ENCODE measurements at places on chromosomes 6 and 20.

DNA sequence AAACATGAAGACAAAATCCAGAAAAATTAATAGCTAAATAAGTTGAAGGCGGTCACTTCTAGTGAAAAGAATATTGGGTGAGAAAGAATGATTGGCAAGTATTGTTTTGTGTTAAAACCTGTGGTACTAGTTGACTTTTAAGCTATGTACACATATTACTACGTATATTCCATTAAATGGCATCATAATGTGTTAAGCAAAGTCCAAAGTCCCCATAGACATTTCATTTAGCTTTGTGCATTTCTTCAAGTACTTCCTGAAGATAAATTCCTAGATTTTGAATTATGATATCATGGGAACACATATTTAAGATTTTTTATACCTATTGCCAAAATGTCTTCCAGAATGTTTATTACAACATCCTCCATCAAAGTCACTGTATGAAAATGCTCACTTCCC lies 272.7 kb upstream of the IRAK1BP1 start:
- H3K4me3 ChIP-seq, result no peak overlapping the region
- no peak overlapping the region for H3K27ac ChIP-seq
- no peak for DNase-seq
- H3K36me3 ChIP-seq, result no peaks in the 10 kb centered on the region

GRCh38 chr6:70396796-70397729 lies 16.2 kb upstream of the FAM135A start:
- no peak for DNase-seq
- no peaks in the 10 kb centered on the region for H3K4me1 ChIP-seq
- H3K36me3 ChIP-seq, result no peaks in the 10 kb centered on the region
- no peak overlapping the region for H3K27ac ChIP-seq
- no peak overlapping the region for H3K4me3 ChIP-seq
- H3K27me3 ChIP-seq, result no peaks in the 10 kb centered on the region

GRCh38 chr20:58909585-58909984 lies 57.1 kb downstream of the GNAS start:
- DNase-seq, result no peak
- H3K27me3 ChIP-seq, result no peaks in the 10 kb centered on the region
- H3K4me1 ChIP-seq, result peaks cover 12% of the 10 kb centered on the region
- peaks cover 42% of the 10 kb centered on the region for H3K36me3 ChIP-seq
- H3K27ac ChIP-seq, result no peak overlapping the region

GRCh38 chr6:37313723-37314486 lies 39.9 kb upstream of the RNF8 start:
- no peaks in the 10 kb centered on the region for H3K27me3 ChIP-seq
- no peaks in the 10 kb centered on the region for H3K4me1 ChIP-seq
- DNase-seq, result no peak
- no peak overlapping the region for H3K27ac ChIP-seq

- no peak for DNase-seq
- H3K36me3 ChIP-seq, result no peaks in the 10 kb centered on the region
- no peaks in the 10 kb centered on the region for H3K27me3 ChIP-seq
- H3K27ac ChIP-seq, result no peak overlapping the region
- no peaks in the 10 kb centered on the region for H3K4me1 ChIP-seq
Measured at GRCh38 chr6:11535801-11536230, 1.7 kb upstream of the TMEM170B start.

DNA sequence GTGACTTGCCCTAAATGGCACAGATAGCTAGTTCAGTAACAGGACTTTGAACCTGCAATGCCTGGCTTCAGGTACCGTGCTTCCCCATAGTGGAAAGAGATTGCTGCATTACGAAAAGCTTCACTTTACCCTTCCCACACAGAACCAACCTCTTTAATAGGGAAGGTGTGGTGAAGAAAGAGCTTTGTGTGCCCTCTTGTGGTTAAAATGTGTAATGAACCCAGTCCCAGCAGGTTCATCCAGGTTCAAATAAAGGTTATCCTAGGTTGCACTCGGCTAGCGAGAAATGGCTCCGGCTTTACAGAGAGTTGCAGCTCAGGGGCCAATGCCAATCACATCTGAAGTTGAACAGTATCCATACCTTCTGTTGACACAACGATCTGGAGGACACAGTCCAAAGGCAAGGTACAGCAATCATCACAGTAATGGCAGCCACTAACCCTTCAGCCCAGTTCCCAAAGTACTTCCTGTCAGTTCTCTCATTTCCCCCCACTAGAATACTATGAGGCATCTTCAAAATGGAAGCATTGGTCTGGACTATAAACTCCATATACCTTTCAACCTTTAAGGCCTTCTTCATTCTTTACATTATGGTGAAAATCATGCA lies 3.0 kb downstream of the DEFB115 start:
- H3K36me3 ChIP-seq, result no peaks in the 10 kb centered on the region
- no peaks in the 10 kb centered on the region for H3K4me1 ChIP-seq
- no peak overlapping the region for H3K4me3 ChIP-seq
- no peaks in the 10 kb centered on the region for H3K27me3 ChIP-seq
- H3K27ac ChIP-seq, result no peak overlapping the region

DNA sequence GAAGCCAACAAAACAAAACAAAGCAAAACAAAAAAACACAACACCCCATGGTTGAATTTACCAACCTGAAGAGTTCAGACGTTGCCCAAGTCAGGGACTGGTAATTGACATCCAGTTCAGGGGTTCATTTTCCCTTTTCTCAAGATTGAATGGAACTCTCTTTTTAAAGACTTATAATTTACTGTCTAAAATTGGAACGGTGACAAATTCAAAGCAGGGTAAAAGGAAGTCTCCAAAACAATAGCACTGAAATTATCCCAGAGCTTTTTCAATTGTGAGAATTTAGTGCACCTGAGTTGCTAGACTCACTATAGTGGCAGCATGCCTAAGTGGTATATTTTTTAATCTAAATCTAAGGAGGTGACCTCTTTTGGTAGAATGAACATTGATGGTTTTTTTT lies 90.9 kb upstream of the PREP start:
- no peak overlapping the region for H3K4me3 ChIP-seq
- no peaks in the 10 kb centered on the region for H3K36me3 ChIP-seq
- no peaks in the 10 kb centered on the region for H3K27me3 ChIP-seq
- H3K27ac ChIP-seq, result no peak overlapping the region
- no peaks in the 10 kb centered on the region for H3K4me1 ChIP-seq

DNA sequence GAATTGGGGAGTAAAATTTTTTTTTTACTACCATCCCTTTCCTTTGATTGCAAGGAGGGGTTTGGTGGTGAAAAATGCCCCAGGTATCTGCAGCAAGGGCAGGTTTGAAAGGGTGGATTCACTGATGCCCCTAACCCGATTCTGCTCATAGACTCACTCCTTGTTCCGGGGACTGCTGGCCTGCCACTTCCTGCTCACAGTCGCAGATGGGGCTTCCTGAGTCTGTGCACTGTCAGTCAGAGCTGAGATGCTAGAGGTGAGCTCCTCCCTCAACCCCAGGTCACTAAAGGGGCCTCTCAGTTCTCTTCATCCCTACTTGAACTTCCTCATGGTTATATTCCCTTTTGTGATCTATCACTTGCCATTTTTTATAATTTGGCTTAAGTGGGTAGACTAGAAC lies 357.9 kb downstream of the FARS2 start:
- H3K36me3 ChIP-seq, result no peaks in the 10 kb centered on the region
- H3K4me1 ChIP-seq, result no peaks in the 10 kb centered on the region
- no peak for DNase-seq
- H3K27me3 ChIP-seq, result no peaks in the 10 kb centered on the region

DNA sequence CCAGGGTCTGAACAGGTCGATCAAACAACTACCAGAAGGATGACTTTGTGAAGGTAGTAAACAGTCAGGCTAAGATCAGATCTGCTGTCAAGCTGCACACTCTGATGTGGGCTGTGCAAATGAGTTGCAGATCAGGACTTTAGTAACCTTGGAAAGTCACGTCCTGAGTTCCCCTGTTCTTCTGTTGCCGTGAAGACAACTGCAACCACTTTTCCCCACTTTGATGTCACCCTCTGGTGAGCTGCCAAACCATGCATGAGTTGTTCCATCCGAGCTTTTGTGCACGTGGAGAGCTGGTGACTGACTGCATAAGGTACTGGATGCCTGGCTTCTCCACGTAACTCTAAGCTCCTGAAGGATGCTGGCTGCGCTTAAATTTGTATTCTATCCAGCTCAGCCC lies 111.0 kb downstream of the CD83 start:
- DNase-seq, result peak; percentile 65
- no peaks in the 10 kb centered on the region for H3K4me1 ChIP-seq
- no peak overlapping the region for H3K4me3 ChIP-seq
- no peak overlapping the region for H3K27ac ChIP-seq
- no peaks in the 10 kb centered on the region for H3K27me3 ChIP-seq

GRCh38 chr6:89359561-89359960 lies 7.0 kb upstream of the UBE2J1 start:
- no peak for DNase-seq
- H3K4me1 ChIP-seq, result no peaks in the 10 kb centered on the region
- H3K27ac ChIP-seq, result no peak overlapping the region
- H3K27me3 ChIP-seq, result no peaks in the 10 kb centered on the region
- no peak overlapping the region for H3K4me3 ChIP-seq

DNA sequence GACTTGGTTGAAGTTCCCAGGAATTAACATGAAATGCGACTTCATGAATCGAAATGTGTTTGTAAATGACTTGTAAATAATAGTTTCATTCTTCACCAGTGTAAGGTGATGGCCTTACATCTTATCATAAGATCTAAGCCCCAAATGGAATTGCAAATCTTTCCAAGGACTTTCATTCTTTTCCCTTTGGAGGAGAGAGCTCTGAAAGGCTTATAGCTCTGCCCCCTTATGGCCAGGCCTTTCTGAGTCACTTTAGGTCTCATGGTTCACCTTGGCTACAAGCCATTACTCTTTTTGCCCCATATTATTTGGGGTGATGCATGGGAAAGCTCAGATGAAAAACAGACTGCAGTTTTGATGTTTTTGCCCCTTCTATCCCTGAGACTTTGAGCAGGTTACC lies 209.1 kb upstream of the BMP2 start:
- no peaks in the 10 kb centered on the region for H3K36me3 ChIP-seq
- H3K4me1 ChIP-seq, result no peaks in the 10 kb centered on the region
- no peak overlapping the region for H3K27ac ChIP-seq
- H3K4me3 ChIP-seq, result no peak overlapping the region

GRCh38 chr20:39282619-39283092 lies 320.5 kb downstream of the DHX35 start:
- no peaks in the 10 kb centered on the region for H3K4me1 ChIP-seq
- DNase-seq, result no peak
- no peaks in the 10 kb centered on the region for H3K27me3 ChIP-seq
- H3K27ac ChIP-seq, result no peak overlapping the region
- H3K4me3 ChIP-seq, result no peak overlapping the region
- H3K36me3 ChIP-seq, result no peaks in the 10 kb centered on the region

- no peaks in the 10 kb centered on the region for H3K27me3 ChIP-seq
- no peak overlapping the region for H3K4me3 ChIP-seq
- H3K4me1 ChIP-seq, result no peaks in the 10 kb centered on the region
- DNase-seq, result no peak
- no peak overlapping the region for H3K27ac ChIP-seq
- H3K36me3 ChIP-seq, result no peaks in the 10 kb centered on the region
Measured at GRCh38 chr20:23341073-23341472, 9.5 kb upstream of the NXT1 start.

DNA sequence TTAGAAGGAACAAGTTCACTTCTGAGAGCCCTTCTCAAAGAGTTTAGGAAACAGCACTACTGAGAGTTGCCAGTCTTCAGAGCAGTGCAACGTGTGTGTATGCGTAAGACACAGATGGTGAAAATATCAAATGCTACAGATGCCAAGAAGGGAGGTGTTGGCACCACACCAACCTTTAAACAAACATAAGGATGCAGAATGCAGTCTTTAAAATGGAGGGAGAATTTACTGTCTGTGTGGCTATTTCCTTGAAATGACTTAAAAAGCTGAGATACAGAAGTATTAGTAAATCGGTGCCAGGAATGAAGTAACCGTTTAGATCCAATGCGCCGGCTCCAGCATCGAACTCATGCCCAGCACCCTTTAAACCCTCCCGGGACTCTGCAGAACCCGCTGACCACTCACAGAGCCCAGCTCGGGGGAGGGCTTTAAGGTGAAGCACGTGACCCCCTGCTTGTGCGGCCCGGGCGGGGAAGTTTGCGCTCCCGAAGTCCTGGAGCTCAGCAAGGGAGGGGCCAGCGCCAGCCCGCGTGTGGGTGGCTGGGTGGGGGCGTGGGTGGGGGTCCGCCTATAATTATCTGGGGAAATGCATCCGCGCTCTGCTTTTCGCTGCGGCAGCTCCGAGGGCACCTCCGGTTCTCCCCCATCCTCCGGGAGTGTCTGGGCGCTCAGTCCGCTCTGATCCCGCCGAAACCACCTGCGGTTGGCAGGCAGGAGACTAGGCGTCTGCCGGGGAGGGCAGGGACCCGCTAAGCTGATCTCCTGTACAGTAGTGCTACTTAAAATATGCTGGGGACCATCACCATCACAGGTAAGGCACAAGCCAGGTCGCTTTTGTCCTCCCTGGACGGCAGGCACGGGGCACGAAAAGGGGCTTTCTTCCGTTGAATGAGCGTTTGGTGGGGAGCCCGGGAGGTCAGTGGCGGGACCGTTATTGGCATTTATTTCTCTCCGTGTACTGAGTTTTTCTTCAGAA lies 66.0 kb downstream of the ZBTB2 start:
- H3K27me3 ChIP-seq, result no peaks in the 10 kb centered on the region
- peak overlapping the region; percentile 68 for H3K27ac ChIP-seq
- peak; percentile 68 for DNase-seq
- H3K36me3 ChIP-seq, result no peaks in the 10 kb centered on the region

DNA sequence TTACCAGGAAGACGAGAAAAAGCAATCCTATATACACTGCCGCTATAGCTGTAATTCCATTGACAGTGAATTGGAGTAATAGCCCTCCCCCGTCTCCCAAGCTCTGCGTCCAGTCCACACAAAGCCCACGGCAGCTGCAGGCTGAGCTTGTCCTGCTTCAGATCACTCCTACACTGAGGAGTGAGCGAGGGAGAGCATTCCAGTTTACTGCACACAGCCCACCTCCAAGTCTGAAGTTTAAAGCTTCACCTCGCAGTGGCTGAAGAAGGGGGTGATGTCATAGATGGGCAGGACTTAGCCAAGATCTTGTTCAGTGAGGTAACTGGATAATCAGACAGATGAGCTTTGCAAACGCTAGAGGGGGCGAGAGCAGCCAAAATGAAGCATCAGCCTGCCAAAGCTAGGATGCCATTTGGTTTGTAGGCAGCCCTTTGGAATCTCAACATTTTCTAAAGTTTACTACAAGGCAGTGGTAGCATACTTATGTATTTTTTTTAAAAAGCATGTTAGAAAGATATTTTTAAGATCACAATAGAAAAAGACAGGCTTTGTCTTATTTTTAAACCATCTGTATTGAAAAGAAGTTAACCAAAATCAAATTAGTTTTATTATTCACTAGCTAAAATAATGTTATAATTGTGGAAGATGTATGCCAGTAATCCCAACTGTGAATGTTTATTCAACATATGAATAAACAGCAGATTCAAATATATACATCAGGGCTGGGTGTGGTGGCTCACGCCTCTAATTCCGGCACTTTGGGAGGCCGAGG lies at the start of gene FLRT3:
FLRT3 (minus strand) TSS at position 213 of the 772 bp plus-strand sequence. CDS start 10,106 bp downstream, outside the sequence.
- no peaks in the 10 kb centered on the region for H3K27me3 ChIP-seq
- no peaks in the 10 kb centered on the region for H3K4me1 ChIP-seq
- no peaks in the 10 kb centered on the region for H3K36me3 ChIP-seq
- peak; percentile 99 for DNase-seq

- H3K4me3 ChIP-seq, result no peak overlapping the region
- no peaks in the 10 kb centered on the region for H3K36me3 ChIP-seq
- DNase-seq, result no peak
- no peaks in the 10 kb centered on the region for H3K27me3 ChIP-seq
- peaks cover 29% of the 10 kb centered on the region for H3K4me1 ChIP-seq
Measured at GRCh38 chr6:44224965-44225305, 1.5 kb downstream of the SLC29A1 start.

GRCh38 chr6:50093116-50093937 lies 43.6 kb upstream of the DEFB112 start:
- H3K4me1 ChIP-seq, result no peaks in the 10 kb centered on the region
- no peaks in the 10 kb centered on the region for H3K27me3 ChIP-seq
- no peaks in the 10 kb centered on the region for H3K36me3 ChIP-seq
- DNase-seq, result no peak
- peak overlapping the region; percentile 73 for H3K4me3 ChIP-seq

All from kidney (tissue), 22 donors.